ENCODE measurements at places on chromosomes 6 and 20. TPM values are rescaled to one million over a fixed set of nuclear protein-coding genes. Genes with fewer than 3 reads are reported as not detected.

- H3K4me1 ChIP-seq, result no peaks in the 10 kb centered on the region
- no peak overlapping the region for H3K4me3 ChIP-seq
- DNase-seq, result no peak
- no peak overlapping the region for H3K27ac ChIP-seq
- H3K36me3 ChIP-seq, result no peaks in the 10 kb centered on the region
These were observed 257.4 kb downstream of the PLCB1 start for GRCh38 chr20:8389381-8390036.

- no peak for DNase-seq
- H3K27ac ChIP-seq, result no peak overlapping the region
- no peaks in the 10 kb centered on the region for H3K27me3 ChIP-seq
- no peak overlapping the region for H3K4me3 ChIP-seq
These were observed 43.0 kb upstream of the PTPN1 start for GRCh38 chr20:50467174-50467573.

DNA sequence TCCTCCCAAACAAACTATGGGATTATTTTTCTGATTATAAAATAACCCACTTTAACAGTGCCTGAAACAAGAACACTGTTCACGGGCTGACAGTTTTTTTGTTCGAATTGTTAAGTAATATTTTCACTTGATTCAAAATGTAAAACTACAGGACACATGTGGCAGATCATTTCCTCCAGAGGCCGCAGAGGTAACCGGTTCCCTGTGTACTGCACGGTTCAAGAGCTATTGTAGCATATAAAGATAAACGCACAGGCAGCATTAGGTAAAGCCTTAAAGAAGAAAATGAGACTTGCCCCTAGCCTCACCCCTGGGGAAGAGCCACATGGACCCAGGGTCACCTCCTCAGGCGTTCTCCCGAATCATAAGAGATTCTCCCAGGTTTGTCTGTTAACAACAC is 181.3 kb upstream of the AFDN start:
- no peak overlapping the region for H3K27ac ChIP-seq
- no peak overlapping the region for H3K4me3 ChIP-seq
- H3K4me1 ChIP-seq, result no peaks in the 10 kb centered on the region
- H3K36me3 ChIP-seq, result no peaks in the 10 kb centered on the region
- DNase-seq, result no peak
- no peaks in the 10 kb centered on the region for H3K27me3 ChIP-seq

- no peak overlapping the region for H3K4me3 ChIP-seq
- H3K27me3 ChIP-seq, result no peaks in the 10 kb centered on the region
- no peaks in the 10 kb centered on the region for H3K36me3 ChIP-seq
- H3K27ac ChIP-seq, result no peak overlapping the region
- peak; percentile 62 for DNase-seq
These were observed 255.6 kb downstream of the ERMARD start for GRCh38 chr6:170006900-170007467.

DNA sequence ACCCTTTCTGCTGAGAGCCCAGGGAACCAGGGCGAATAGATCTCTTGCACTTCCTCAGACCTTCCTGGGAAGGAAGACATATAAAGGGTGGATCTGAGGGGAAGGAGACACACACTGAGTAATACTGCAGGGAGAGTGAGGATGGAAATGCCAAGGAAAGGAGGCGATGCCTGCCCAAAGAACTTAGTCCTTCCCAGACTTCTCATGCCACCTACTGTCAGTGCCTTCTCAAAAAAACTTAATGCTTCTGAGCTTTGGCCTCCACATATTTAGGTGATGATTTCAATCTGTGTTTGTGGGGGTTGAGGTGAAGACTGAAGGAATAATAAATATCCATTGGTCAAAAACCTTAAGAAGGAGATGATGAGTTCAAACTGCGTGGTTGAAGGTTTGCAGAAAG is 9.7 kb downstream of the BTN3A1 start:
- no peak for DNase-seq
- H3K27me3 ChIP-seq, result no peaks in the 10 kb centered on the region
- no peaks in the 10 kb centered on the region for H3K4me1 ChIP-seq
- no peak overlapping the region for H3K27ac ChIP-seq
- peaks cover 3% of the 10 kb centered on the region for H3K36me3 ChIP-seq
- no peak overlapping the region for H3K4me3 ChIP-seq

DNA sequence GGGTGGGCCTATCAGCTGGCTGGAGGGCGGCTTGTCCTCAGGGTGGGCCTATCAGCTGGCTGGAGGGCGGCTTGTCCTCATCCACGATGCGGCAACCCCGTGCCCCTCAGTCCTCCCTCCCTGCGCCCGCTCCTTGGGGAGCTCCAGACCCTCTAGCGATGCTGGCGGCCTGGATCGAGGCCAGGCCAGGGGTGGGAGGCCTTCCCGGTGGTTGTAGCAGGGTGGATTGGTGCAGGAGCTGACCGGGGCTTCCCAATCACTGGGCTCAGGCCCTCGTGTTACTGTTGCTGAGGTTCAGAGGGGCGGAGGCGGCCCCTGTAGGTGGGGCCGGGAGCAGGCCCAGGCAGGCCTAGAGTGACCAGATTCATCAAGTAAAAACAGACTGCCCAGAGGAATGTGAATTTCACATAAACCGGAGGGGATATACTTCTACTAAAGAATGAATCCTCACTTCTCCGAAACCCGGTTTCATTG is 8.8 kb downstream of the SLC17A9 start:
- H3K4me1 ChIP-seq, result no peaks in the 10 kb centered on the region
- H3K4me3 ChIP-seq, result no peak overlapping the region
- no peaks in the 10 kb centered on the region for H3K27me3 ChIP-seq

- no peaks in the 10 kb centered on the region for H3K4me1 ChIP-seq
- no peak for DNase-seq
- H3K4me3 ChIP-seq, result no peak overlapping the region
- no peaks in the 10 kb centered on the region for H3K27me3 ChIP-seq
- no peaks in the 10 kb centered on the region for H3K36me3 ChIP-seq
- no peak overlapping the region for H3K27ac ChIP-seq
These were observed 53.9 kb downstream of the OSTM1 start for GRCh38 chr6:108020472-108021116.

- no peaks in the 10 kb centered on the region for H3K4me1 ChIP-seq
- no peaks in the 10 kb centered on the region for H3K27me3 ChIP-seq
- no peak overlapping the region for H3K4me3 ChIP-seq
- H3K36me3 ChIP-seq, result no peaks in the 10 kb centered on the region
These were observed 13.0 kb upstream of the ITCH start for GRCh38 chr20:34350095-34350494.

Gene MAS1
- total RNA-seq, result not detected

Gene SENP6
- 141 TPM for total RNA-seq

Gene BPIFB4
- not detected for total RNA-seq

Gene ZNF311
- 0.62 TPM for total RNA-seq

Gene FAM184A
- total RNA-seq, result 4.8 TPM

Gene ESR1
- 4.1 TPM for total RNA-seq

Gene LTB
- 3.6 TPM for total RNA-seq
